ENCODE measurements at places on chromosomes 4 and X.

DNA sequence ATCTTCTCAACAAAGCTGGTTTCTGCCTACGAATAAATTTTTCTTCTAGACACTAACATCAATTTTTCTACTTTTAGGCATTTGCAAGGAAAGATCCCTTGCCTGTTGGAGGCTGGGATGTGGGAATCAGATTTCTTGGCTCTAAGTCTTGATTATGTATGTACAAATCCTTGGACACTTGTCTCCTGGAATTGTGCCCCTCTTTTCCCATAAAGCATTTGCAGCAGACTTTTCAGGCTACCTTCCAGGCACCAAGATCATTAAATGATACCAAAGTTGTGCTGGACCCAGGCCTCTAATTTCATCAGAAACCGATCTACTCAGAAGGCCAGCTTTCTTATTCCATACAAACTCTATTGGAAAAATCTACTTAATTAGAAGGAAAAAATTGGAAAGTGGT lies 339.5 kb upstream of the DIPK2B start:
- DNase-seq, result no peak

DNA sequence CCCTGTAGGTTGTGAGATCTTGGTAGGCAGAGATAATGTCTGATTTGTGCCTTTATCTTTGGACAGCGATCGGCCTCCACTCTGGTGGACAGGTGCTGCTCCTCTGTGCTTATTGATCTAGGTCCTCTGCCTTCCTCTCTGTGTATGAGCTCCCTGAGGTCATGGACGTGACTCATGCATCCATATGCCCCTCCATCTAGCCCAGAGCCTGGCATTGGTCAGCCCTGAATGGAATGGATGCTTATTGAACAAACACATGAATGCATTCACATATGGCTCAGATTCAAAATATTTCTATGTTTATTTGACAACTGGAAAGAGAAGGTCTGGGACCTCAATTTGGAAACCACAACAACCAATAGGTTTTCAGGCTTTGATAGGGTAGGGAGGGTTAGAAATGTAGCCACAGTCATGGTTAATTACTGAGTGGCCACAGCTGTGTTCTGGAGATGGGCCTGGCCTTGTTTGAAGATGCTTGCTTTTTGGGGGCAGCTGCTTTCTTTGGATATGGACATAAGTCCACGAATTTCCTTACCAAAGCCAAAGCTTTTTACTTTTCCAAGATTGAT lies 76.2 kb downstream of the SEL1L3 start:
- DNase-seq, result no peak

GRCh38 chr4:53783208-53783859 lies 192.0 kb upstream of the LNX1 start:
- no peak for DNase-seq

GRCh38 chrX:55839485-55839884 lies 121.9 kb downstream of the RRAGB start:
- no peak for DNase-seq

GRCh38 chrX:925094-925493 lies 287.4 kb downstream of the CRLF2 start:
- DNase-seq, result no peak

GRCh38 chr4:43132010-43132582 lies 239.6 kb downstream of the GRXCR1 start:
- peak; percentile 70 for DNase-seq

DNA sequence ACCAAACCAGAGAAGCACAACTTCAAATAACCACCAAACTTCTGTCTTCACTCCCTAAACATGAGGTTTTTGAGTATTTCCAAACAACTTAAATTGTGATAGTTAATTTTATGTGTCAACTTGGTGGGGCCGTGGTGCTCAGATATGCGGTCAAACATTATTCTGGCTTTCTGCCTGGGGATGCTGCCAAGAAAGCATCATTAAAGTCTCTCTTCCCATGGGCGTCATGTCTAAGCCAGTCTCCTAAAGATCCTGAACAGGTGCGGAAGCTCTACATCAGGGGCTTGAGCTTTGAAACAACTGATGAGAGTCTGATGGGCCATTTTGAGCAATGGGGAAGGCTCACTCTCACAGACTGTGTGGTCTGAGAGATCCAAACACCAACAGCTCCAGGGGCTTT lies 24.1 kb upstream of the SOD3 start:
- DNase-seq, result no peak
